Foreskin keratinocyte (primary cell): ENCODE measurements at places on chromosomes 16 and 17.

GRCh38 chr17:50865060-50865867, 890 bp downstream of the TOB1 start:
- no peak for DNase-seq

DNA sequence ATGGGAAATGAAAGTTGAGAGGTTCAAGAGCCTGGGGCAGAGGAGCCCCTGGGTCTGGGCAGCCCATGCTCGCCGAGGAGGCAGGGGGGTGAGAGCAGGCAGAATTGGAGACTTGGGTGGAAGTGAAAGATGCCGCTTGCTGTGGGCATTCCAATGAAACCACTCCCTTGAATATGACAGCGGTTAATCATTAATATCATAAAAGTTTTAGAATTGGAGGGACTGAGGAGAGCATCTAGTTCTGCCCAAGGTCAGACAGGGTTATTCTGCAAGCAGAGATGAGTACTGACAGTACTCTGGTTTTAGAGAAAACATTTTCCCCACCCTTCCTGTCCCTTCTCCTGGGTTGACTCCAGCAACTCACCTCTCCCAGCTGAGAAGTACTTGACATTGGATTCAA, 180.2 kb downstream of the MSI2 start:
- no peak for DNase-seq

- no peak for DNase-seq
These were observed 57.2 kb downstream of the TBC1D16 start for GRCh38 chr17:79978548-79978855.

DNA sequence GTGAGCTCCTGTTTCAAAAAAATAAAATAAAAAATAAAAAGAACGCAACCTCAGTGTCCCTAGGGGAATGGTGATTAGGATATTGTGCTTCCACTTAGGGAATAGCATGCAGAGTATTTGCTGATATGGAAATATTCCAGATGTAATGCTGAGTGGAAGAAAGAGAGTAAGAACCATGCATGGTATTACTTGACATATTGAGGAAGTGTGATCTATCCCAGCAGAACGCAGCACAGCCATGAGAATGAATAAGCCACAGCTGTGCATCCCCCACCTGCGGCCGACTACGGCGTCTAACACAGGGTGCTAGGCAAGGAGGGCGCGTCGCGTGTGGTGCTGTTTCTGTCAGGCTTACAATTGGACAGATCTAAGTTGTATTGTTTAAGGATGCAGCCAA, 49.5 kb downstream of the FOXK2 start:
- no peak for DNase-seq

GRCh38 chr16:89598199-89598598, 15.2 kb upstream of the DPEP1 start:
- DNase-seq = no peak

- DNase-seq = no peak
These were observed 109.7 kb downstream of the TOX3 start for GRCh38 chr16:52437277-52437670.

DNA sequence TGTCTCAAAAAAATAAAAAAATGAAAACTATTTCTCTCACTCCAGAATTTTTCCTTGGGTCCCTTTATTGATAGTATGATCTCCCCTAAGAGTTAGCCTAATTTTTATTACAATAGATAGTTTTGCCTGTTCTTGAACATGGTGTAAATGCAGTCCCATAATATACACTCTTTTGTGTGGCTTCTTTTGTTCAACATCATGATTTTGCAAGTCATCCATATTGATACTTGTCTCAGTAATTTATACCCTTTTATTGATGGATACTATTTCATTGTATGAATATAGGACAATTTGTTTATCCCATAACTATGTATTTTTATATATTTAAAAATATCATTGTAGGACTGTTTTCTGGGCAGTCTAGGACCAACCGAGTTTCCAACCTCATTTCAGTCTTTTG, 207.0 kb downstream of the UTP18 start:
- no peak for DNase-seq

GRCh38 chr17:80726558-80727408, 182.1 kb downstream of the RPTOR start:
- no peak for DNase-seq

GRCh38 chr17:43745541-43745940, 13.1 kb downstream of the SOST start:
- DNase-seq = no peak

DNA sequence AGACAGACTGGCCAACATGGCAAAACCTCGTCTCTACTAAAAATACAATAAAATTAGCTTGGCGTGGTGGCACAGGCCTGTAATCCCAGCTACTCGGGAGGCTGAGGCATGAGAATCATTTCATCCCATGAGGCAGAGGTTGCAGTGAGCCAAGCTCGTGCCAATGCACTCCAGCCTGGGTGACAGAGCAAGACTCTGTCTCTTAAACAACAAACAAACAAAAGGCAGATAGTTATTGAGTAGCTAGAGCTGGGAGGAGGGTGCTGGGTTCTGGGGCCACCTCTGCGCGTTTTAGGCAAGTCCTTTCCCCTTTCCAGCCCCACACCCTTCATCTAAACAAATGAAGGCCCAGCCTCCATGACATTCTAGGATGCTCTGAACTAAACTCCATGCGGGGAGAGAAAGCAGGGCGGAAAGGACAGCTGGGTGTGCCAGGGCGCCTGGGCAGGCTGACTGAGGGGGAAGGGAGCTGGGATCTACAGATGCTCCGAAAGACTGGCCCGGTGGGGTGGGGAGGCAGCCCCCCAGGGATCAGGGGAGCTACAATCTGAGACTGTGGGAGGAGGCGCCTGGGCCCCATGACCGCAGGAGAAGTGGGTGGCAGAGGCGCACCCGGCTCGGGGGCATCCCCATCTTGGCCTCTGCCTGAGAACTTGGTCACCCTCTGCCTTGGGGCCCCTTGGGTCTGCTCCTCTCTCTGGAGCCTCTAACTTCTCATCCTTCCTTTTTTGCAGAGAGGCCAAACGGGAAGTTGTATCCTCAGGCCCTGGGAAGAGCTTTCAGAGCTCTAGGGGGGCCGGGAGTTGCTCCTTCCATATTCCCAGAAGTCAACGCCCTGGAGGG, 910 bp downstream of the ITGAL start:
- DNase-seq = no peak

GRCh38 chr16:23535901-23536300, 21.2 kb downstream of the EARS2 start:
- no peak for DNase-seq

DNA sequence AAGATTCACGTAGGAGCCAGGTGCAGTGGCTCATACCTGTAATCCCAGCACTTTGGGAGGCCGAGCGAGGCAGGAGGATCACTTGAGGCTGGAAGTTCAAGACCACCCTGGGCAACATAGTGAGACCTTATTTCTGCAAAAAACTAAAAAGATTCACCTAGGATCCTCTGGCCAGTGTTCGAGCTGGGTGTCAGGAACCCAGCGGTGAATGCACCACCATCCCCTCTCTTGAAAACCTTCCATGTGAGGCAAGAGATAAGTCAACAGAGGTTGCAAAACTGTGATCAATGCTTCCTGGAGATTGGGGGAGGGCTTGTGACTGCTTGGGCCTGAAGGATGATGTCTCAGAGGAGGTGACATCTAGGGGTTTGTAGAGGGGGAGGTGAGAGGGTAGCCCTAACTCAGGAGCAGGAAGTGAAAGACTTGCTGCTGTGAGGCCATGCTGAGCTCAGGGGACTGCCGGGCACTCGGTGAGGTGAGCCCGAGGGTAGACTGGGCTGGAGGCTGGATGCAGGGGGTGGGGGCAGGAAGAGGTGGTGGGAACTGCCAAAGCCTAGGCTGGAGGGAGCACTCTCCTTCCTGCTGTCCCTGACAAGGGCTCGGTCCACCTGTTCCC, 11.7 kb downstream of the GJD3 start:
- no peak for DNase-seq

- DNase-seq = no peak
These were observed 368.9 kb upstream of the C16orf82 start for GRCh38 chr16:26697807-26698206.

- DNase-seq = no peak
These were observed 295.1 kb upstream of the RBFOX1 start for GRCh38 chr16:7037495-7037894.

DNA sequence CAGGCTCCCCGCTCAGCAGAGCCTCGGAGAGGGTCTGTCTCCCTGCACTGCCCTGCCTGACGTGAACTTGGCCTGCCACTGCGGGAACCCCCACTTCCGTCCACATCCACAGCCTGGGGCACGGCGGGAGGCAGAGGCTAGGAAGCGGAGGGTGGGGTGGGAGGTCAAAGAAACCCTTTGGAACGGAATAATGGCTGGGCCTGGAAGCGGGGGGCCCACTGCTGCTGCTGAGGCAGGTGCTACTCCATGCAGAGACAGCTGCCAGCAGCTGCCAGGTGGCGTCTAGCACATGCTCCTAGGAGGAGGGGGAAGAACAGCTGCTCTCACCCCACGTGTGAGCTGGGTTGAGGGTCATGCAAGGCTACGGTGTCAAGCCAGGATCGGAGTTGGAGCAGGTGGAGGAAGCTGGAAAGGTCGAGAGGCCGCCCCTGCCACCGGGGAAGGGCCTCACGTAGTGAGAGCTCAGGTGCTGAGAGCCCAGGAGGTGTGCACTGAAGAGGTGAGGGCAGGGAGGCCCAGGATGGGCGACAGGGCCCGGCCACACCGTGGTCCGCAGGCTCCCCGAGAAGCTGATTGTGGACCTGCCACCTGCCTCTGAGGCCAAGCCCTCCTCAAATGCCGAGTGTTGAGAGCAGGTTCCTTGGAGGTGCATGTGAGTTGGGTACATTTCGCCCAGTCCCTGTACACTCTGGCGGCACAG, 9.8 kb downstream of the FSCN2 start:
- DNase-seq = no peak

- no peak for DNase-seq
These were observed 30.9 kb upstream of the SLC25A19 start for GRCh38 chr17:75319904-75320691.

DNA sequence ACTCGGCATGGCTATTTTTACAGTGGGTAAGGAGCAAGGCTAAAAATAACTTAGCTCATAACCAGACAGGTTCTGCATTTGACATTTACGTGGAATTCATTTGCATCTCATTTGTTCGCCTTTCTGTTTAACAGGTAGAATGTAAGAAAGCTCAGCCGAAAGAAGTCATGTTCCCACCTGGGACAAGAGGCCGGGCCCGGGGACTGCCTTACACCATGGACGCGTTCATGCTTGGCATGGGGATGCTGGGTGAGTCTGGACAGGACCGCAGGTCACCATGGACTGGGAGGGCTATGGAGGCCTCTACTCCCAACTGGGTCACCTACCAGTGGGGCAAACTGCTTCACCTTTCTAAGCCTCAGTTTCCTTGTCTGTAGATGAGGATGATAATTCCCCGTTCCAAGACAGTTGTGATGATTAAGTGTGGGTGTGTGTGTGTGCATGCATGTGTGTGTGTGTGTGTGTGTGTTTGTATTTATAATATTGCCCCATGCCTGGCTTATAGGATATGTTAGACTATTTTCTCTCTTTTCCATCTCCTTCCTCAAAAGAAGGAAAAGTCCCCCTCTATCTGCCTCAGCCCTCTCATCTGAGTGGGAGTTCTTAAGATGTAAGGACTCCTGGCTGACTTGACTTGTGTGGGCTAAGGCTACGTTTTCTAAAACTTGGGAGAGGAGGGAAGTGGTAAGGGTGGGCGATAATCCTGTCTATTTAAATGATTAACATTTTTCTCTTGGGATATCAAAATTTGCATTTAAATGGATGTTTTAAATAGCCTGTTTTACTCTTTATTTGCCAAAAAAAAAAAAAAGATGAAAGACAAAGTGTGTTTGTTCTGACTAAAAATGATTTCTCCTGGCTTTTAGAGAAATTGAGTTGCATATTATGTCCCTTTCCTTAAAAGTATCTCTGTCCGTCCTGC, 129.0 kb downstream of the CCDC182 start:
- no peak for DNase-seq

GRCh38 chr17:31842195-31843069, 16.6 kb downstream of the COPRS start:
- DNase-seq = no peak

DNA sequence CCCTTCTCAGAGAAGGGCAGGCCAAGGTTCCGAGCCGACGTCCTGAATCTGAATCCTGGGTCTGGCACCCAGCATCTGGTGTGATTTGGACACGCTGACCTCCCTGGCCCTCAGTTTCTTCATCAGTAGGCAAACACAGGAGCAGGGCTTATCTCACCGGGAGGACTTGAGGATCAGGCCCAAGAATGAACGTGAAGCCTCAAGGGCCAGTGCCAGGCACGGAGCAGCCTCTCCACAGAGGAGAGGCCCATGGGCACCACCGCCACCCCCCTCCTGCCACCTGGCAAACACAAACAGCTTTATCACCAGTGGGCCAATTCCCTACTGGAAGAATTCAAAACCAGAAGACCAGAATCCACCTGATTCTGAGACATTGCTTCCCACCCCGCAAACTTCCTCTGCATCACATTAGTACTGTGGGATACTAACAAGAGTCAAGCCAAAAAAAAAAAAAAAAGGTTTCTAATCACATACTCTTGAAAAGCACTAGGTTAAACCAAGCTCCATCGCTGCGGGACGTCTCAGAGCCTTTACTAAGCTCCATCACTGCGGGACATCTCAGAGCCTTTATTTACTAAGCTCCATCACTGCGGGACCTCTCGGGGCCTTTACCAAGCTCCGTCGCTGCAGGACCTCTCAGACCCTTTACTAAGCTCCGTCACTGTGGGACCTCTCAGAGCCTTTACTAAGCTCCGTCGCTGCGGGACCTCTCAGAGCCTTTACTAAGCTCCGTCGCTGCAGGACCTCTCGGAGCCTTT, 68.0 kb upstream of the DOC2B start:
- no peak for DNase-seq

- peak; percentile 45 for DNase-seq
These were observed 139.0 kb downstream of the SNX11 start for GRCh38 chr17:48246612-48247011.

- DNase-seq = no peak
These were observed 4.3 kb downstream of the DRC7 start for GRCh38 chr16:57698812-57699405.

DNA sequence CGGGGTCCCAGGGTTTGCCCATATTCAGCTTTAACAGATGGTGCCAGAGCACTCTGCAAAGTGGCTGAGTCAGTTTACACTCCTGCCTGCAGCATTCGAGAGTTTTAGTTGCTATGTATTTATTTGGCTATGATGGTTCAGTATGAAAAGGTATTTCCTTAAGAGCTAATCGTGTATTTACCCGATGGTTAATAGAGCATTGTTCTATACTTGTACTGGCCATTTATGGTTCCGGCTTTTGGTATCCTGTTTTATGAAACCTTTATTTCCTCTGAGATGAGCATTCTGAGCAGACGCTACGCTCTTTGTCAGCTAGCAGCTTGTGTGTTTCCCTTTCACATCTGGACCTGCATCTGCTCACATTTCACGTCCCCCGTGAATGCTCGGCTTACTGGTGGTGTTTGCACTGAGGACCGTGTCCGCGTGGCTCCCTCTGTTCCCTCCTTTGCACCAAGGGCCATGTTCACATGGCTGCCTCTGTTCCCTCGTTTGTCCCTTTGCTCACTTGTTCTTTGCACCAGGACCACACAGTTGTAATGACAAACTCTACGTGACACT, 149.1 kb upstream of the CHMP6 start:
- no peak for DNase-seq

- DNase-seq = no peak
These were observed 43.5 kb downstream of the EFCAB13 start for GRCh38 chr17:47367257-47367656.

DNA sequence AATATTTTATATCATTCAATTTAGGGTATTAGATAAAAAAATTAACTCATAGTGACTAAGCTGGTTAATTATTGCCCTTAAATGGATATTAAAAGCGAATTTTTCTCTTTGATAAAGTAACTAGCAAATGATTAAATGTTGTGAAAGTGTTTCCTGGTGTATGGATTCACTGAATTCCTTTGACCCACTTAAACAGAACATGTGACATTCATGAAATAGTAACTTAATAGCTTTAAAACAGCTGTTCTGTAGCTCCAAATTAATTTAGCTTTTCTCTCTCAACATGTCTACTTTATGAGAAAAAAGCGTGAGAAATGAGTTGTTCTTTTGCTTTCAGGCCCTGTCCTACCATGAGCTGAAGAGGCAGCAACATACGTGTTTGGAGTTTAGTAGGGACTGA, 36.4 kb upstream of the APPBP2 start:
- no peak for DNase-seq
